ENCODE measurements at places on chromosomes 7 and 10.

GRCh38 chr7:1514995-1515401 lies 10.8 kb upstream of the INTS1 start:
- DNase-seq, result no peak

DNA sequence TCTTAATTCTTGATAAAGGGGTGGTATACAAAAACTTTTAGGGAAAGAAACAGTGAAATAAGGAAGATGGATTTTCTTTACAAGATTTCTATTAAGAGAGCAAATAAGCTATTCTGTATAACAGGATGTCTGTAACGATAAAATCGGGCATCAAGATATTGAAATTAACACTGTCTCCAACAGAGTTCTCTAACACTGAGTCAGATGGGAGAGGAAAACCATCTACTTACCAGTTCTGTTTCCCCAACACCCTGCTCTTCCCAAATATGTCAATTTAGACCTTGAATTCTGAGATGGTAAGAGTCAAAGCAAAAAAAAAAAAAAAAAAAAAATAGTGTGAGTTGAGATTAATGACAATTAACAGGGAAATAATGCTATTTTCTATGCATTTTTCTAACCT lies 23.0 kb downstream of the SMURF1 start:
- no peak for DNase-seq

DNA sequence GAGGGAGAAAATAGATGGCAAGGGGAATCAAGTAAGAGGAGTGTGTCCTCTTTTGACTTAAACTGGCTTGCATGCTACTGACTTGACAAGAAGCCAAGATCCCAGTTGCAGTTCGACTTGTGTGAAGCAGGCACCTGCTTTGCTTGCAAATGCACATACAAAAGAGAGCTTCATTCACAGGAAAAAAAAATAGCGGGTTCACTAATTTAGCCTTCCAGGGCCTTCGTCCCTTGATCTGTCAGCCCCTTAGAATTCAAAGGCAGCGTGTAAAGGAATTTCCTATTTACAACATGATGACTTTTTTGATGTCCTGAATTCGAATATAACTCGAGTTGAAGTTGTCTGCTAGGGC lies 192.1 kb downstream of the CELF2 start:
- DNase-seq, result no peak

GRCh38 chr10:19638182-19638895 lies 177.9 kb upstream of the PLXDC2 start:
- DNase-seq, result peak; percentile 26

DNA sequence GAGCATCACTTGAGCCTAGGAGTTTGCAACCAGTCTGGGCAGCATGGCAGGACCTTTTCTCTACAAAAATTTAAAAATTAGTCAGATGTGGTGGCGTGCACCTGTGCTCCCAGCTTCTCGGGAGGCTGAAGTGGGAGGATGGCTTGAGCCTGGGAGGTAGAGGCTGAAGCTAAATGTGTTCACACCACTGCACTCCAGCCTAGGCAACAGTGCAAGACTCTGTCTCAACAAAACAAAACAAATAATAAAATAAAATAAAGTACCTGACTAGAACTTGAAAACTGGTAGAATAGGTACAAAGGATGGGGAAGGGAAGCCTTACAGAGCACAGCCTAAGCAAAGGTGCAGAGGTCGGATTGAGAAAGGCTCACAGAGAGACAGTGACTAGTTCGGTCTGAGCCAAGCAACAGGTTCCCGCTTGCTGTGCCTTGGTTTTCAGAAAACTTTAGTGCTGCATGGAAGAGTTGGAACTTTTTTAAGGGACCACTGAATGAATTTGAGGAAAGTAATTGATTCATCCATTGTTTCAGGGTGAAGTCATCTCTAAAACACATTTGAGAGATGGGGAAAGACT lies 100.1 kb upstream of the STK17A start:
- DNase-seq, result no peak

DNA sequence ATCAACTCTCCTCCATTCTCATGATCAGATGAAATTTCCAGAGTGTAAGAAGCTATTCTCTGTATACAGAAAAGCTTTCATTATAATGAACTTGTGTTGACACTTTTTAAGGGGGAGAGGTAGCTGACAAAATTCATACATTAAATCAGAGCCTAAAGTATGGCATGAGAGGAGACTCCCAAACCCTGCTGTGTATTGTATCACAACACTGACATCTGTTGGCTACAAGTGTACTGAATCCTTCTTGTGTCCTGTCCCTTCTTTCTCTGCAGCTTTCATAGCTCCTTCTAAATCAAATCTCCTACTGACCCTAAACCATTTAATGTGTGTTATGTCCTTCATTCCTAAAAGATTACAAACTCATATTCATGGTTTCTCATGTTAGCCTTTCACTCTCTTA lies 70.9 kb downstream of the GCC1 start:
- no peak for DNase-seq

- no peak for DNase-seq
Measured at GRCh38 chr7:158121441-158122045, 466.1 kb downstream of the PTPRN2 start.

DNA sequence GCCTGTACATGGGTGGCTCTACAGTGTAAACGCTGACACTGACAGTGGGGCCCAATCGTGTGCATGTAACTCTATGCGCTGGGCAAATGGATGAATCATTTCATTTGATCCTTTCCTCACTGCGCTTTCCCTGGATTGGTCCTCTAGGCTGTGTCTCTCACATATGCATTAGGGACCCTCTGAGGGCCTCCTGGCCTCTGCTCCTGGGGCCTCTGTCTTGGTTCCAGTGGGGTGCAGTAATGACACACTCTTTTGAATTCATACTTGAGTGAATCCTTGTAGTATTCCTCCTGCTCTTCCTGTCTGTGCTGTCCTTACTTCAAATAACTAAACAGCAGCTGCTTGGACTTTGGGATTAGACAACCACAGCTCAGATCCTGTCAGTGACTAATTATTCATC lies 176.5 kb upstream of the ADO start:
- no peak for DNase-seq

All from brain pericyte (primary cell).